T-helper 17 cell (primary cell): ENCODE measurements at places on chromosomes 1 and 21.

DNA sequence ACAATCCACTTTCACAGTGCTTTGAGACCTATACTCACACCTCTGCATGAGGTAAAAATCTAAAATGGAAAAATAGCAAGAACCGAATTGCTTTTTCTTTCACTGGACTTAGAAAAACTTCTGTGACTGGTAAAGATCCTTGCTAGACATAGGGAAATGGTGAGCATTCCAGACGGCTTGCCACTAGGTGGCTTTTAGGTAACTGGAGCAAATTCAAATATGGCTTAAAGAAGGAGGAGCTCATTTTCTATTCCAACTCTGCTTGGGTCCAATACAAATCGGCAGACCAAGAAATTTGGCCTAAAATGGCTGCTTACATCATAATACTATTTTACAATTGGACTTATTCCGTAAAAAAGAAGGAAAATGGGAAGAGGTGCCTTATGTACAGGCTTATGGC is 977.9 kb downstream of the ADGRL2 start:
- DNase-seq: no peak

GRCh38 chr1:93061895-93062792 is 16.9 kb upstream of the MTF2 start:
- no peak for DNase-seq

DNA sequence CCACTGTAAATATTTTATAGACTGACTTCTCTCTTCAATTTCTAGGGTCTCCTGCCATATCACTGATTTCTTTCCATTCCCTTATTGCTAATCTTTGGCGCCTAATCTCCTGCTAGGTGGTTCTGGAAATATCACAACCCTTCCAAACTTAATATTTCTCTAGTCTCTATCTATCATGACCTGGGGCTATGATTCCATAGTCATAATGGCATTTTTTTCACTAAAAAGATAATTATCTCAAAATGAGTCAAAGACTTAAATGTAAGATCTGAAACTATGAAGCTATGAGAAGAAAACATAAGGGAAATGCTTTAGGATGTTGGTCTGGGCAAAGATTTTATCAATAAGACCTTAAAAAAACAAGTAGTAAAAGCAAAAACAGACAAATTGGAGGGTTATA is 74.2 kb downstream of the LEPR start:
- DNase-seq: no peak

DNA sequence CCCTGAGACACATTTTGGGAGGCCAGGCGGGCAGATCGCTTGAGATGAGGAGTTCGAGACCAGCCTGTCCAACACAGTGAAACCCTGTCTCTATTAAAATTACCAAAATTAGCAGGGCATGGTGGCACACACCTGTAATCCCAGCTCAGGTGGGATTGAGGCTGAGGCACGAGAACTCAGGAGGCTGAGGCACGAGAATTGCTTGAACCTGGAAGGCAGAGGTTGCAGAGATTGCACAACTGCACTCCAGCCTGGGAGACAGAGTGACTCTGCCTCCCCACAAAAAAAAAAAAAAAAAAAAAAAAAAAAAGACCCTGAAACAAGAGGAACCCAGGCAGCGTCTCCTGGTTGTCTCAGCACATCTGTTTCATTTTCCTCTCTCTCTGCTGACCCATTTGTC is 24.2 kb downstream of the PGM1 start:
- DNase-seq: no peak

DNA sequence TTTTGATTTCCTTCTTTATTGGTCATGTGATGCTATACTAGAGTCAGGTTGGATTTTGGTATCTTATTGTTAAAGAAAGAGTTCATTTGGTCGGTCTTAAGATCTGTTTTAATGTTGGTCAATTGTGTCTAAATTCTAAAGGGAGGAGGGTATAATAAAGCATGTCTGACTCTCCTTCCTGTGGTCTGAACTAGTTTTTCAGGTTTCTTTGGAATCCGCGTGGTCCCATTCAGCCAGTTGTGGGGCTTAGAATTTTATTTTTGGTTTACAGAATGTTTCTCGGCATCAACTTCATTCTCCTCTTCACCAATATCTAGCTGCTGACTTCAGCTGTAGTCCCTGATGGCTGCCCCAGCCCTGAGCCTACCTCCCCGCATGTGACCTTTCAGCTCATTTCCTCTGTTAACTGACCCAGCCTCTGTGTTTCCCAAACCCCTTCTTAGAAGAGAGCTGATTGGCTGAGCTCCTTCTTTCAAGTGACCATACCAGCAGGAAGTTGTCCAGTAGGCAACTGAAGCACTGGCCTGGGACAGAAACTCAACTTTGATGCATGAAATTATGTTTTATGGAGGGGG is 8.7 kb upstream of the MYOC start:
- no peak for DNase-seq

GRCh38 chr1:63827411-63828321 is 53.8 kb downstream of the ROR1 start:
- no peak for DNase-seq

DNA sequence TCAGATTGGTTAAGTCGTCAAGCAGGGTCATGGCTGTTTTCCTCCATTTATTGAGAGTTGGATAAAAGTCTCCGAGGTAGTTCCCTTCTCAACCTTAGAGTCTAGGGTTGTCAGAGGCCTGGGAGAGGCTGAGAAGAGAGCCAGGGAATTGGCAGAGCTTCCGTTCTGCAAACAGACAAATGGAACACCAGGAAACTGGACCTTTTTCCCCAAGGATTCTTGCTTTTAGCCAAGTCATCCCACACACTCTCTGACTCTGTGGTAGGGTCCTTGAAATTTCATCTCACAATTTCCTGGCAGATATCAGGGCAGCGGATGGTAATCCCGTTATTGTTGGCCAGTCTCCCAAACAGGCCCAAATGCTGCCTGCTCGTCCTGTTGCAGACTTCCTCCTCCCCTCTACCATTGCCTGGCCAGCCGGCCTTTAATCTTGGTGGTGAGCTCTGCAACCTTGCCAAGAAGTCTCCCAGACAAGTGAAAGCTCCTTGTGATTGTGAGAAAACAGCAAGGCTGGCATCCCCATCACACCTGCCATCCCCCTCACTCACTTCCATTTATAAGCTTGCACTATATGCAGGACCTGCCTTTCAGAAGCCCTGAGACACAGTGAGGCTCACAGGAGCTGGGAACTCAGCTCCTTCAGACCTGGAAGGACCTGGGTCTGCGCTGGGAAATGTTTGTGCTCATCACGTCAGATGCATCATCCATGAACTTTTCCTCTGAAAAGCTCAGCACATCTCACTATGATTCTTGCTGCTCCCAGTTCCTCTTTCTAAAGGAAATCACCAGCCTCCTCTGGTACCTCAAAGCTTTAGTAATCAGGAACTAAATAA is 13.7 kb upstream of the SRP9 start:
- no peak for DNase-seq

GRCh38 chr21:15005391-15005790 is 59.4 kb downstream of the NRIP1 start:
- DNase-seq: no peak

- no peak for DNase-seq
These were observed 105.5 kb downstream of the HIVEP3 start for GRCh38 chr1:41813226-41813625.

DNA sequence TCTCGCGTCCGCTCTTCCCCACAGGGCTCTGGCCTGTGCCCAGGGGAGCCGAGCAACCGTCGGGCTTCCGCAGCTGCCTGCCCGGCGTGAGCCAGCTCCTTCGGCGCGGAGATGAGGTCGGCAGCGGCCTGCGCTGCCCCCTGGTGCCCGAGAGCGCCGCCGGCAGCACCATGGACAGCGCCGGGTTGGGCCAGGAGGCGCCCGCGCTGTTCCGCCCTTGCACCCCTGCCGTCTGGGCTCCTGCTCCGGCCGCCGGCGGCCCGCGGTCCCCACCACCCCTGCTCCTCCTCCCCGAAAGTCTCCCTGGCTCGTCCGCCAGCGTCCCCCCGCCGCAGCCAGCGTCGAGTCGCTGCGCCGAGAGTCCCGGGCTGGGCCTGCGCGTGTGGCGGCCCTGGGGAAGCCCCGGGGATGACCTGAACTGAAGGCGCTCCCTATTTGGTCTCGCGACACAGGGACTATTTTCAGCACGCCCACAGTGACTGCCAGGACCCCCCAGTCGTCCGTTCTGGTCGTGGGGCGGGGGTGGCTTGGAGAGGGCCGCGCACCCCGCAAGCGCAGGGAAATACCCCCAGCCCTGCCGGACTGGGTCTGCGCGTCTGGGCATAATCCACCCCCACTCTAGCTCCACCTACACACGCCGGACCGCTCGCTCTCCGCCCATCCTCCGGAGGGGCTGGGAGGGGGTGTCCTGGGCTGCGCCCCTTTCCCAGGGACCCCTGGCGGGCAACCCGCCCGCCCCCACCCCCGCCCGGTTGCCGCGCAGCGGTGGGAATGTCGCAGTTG is 1.3 kb downstream of the HES3 start:
- peak; percentile 79 for DNase-seq

- DNase-seq: no peak
These were observed 14.0 kb downstream of the NRIP1 start for GRCh38 chr21:15050568-15051377.

DNA sequence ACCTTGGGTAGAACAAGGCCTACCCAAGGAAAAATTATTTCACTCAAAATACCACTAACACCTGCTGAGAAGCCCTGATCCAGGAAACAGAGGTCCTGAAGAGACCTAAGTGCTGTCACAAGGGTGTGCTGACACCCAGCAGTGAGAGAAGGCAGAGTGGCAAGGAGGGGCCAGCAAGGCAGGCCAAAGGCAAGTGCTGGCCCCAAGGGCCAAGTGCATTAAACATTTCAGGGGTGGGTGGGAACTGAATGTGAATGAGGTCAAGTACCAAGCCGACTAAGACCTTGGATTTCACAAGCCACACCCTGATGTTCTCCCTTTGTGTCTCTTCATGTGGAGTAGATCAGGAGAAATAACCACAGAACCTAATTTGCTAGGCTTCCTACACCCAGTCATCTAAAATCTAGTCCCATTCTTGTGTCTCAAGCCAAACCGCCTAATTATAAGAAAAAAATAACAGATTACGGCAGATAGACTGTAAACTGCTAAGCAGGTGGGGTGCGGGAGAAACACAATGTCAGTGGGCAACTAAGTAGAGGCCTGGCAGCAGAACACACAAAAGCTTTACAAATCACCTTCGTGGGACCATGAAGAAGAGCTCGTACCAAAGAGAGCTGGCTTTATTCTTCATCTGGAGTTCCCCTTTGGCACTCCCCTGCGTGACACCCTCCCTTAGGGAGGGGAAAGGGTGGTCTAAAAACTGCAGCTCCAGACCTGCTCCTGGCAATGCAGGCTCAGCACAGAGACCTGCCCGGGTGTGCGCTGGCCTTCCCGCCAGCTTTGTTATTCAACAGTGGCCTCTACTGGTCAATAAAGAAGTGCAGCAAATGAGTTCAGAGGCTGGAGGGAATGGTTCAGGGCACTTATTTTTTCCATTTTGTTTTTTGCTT is 8.7 kb downstream of the UBE2G2 start:
- peak; percentile 38 for DNase-seq

DNA sequence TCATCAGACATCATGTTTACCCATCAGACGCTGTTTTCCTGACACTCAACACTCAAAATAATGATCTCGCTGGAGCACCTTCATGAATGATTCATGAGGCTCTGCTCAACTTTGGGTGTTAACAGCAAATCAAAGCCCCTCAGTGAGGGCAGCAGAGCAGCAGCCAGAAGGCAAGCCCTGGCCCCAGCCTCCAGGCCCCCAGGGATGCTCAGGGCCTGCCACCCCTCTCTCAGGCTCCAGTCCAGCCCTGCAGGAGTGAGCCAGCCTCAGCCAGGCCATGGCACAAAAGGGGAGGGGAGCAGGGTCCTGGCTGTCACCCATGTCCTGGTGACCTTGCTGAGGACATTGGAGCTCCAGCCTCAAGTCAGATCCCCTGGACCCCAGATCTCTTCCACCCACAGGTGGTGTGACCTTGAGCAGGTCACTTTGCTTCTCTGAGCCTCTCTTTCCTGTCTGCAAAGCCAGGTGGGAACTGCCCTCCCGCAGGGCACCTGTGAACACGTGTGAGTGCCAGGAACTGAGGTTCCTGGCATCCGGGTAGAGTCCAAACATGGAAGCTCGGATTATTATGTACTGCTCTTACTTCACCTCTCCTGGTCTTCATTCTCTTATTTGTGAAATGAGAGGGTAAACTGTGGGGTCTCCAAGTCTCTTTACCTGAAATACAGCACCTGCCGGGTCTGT is 161.6 kb upstream of the VAMP3 start:
- DNase-seq: no peak

- no peak for DNase-seq
These were observed 135.3 kb upstream of the IRF2BP2 start for GRCh38 chr1:234745276-234745675.

DNA sequence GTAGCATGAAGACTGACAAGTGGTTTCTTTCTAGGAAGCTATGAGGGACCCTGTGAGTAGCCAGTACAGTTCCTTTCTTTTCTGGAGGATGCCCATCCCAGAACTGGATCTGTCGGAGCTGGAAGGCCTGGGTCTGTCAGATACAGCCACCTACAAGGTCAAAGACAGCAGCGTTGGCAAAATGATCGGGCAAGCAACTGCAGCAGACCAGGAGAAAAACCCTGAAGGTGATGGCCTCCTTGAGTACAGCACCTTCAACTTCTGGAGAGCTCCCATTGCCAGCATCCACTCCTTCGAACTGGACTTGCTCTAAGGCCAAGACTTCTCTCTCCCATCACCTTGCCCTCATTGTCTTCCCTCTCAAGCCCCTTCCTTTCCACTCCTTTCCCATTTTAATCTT is 3.4 kb upstream of the GABPB2 start:
- DNase-seq: no peak

GRCh38 chr1:168032029-168032428 is 95.2 kb upstream of the MPC2 start:
- no peak for DNase-seq

GRCh38 chr1:168081373-168082007 is 55.2 kb downstream of the GPR161 start:
- DNase-seq: no peak

- no peak for DNase-seq
These were observed 57.5 kb downstream of the PCP4 start for GRCh38 chr21:39924577-39925308.

DNA sequence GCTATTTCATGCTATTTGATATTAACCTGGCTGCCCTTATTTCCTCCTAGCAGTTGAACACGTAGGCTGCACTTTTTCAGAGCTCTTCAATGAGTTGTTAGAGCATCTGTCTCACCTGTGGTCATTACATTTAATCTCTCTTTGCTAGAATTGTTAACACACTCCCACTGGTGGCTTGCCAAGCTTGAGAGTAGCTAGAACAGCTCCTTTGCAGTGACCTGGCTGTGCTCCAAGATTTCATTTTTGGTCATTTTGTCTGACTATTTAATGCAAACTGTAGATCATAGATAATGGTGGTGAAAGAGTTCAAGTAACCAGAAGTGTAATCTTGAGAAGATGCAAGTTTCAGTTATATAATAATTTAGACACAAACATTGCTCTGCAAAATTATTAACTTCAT is 105.6 kb downstream of the LRRC7 start:
- DNase-seq: no peak

- DNase-seq: no peak
These were observed 82.2 kb downstream of the LMO4 start for GRCh38 chr1:87410776-87411480.

- DNase-seq: no peak
These were observed at the start of gene DLGAP3 for GRCh38 chr1:34929497-34929852. TSS of gene DLGAP3 (minus strand) at chr1:34929650. CDS start at chr1:34905383, 24,267 bp downstream.

GRCh38 chr1:245327360-245327759 is 172.6 kb downstream of the KIF26B start:
- no peak for DNase-seq

GRCh38 chr1:240027059-240027462 is 64.6 kb upstream of the FMN2 start:
- no peak for DNase-seq
